ENCODE measurements at places on chromosomes 3 and 15.

GRCh38 chr3:50563867-50564266, 3.7 kb downstream of the C3orf18 start:
- no peaks in the 10 kb centered on the region for H3K27me3 ChIP-seq
- H3K4me3 ChIP-seq: no peak overlapping the region
- H3K4me1 ChIP-seq: peaks cover 22% of the 10 kb centered on the region
- DNase-seq: no peak

- H3K36me3 ChIP-seq: no peaks in the 10 kb centered on the region
- no peak overlapping the region for H3K27ac ChIP-seq
- no peaks in the 10 kb centered on the region for H3K4me1 ChIP-seq
- no peak overlapping the region for H3K4me3 ChIP-seq
- H3K27me3 ChIP-seq: no peaks in the 10 kb centered on the region
Observed at GRCh38 chr3:197234947-197235914, 63.2 kb downstream of the DLG1 start.

- H3K36me3 ChIP-seq: no peaks in the 10 kb centered on the region
- no peaks in the 10 kb centered on the region for H3K4me1 ChIP-seq
- no peaks in the 10 kb centered on the region for H3K27me3 ChIP-seq
- no peak overlapping the region for H3K27ac ChIP-seq
Observed at GRCh38 chr3:159158213-159158612, 356.4 kb downstream of the MFSD1 start.

DNA sequence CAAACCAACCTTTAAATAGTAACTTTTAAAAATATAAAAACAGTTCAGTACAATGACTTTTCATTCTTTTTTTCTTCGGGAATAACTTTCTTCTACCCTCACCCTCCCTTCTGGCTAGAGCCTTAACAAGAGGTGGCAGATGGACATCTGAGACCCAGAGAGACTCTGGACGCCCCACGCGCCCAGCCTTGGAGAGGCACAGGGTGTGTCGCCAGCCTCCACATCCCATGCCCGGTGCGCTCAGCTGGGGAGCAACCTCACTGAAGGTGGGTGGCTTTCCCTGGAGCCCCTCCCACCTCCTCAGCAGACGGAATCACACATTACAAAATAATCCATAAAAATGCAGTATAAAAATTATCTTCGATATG, 49.5 kb downstream of the TLE3 start:
- no peak for DNase-seq
- H3K4me1 ChIP-seq: peaks cover 3% of the 10 kb centered on the region
- H3K36me3 ChIP-seq: peaks cover 37% of the 10 kb centered on the region
- H3K27ac ChIP-seq: no peak overlapping the region

DNA sequence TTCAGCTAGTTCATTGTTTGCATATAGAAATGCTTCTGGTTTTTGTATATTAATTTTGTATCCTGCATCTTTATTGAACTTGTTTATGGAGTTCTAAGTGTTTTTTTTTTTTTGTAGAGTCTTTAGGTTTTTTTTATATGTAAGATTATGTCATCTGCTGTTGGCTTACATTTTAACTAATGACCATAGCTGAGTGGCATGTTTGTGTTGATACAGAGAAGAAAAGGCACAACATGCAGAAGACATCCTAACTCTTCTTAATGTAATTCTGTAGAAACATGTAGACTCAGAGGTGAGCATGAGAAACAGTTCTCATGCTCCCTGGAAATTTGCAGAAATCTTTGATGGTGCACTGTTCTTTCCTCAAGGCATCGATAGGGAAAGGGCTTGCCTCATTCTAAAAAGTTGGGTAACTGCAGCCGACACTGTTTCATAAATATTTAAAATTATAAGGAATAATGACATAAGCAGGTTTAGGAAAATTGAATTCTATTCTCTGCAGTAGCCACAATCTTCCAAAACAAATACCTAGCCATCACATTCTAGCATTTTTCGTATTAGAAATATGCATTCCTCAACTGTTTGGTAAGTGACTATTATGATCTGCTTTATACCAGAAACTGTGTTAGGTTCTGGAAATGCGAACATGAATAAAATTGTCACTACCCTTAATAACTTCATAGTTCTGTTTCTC, 499.6 kb upstream of the KCNMB2 start:
- H3K27ac ChIP-seq: no peak overlapping the region
- no peaks in the 10 kb centered on the region for H3K4me1 ChIP-seq
- no peaks in the 10 kb centered on the region for H3K27me3 ChIP-seq
- no peaks in the 10 kb centered on the region for H3K36me3 ChIP-seq

DNA sequence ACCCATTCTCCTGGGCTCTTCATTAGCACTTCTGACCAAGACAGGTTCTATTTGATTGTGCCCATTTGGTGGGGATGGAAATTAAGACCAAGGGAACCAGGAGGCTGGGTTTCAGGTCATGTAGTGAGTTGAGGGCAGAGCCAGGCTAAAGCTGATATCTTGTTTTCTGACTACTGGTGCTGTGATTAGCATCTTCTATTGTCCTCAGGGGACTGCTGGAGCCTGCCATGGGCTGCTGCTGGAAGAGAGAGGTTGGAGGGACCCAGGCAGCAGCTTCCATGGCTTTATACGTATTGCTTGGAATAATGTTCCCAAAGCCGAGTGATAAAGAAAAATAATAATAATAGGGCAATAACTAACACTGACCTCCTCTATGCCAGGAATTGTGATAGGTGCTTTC, 211.4 kb upstream of the ROPN1 start:
- H3K4me1 ChIP-seq: peaks cover 21% of the 10 kb centered on the region
- H3K36me3 ChIP-seq: no peaks in the 10 kb centered on the region
- no peak overlapping the region for H3K4me3 ChIP-seq
- no peak for DNase-seq

- no peaks in the 10 kb centered on the region for H3K27me3 ChIP-seq
- peak; percentile 48 for DNase-seq
- peaks cover 8% of the 10 kb centered on the region for H3K4me1 ChIP-seq
- H3K27ac ChIP-seq: peak overlapping the region; percentile 83
- H3K4me3 ChIP-seq: peak overlapping the region; percentile 91
Observed at GRCh38 chr15:84600331-84600686, 500 bp upstream of the ZSCAN2 start.

GRCh38 chr15:69842851-69843250, 254.9 kb downstream of the TLE3 start:
- no peaks in the 10 kb centered on the region for H3K27me3 ChIP-seq
- no peak overlapping the region for H3K4me3 ChIP-seq
- H3K4me1 ChIP-seq: no peaks in the 10 kb centered on the region
- DNase-seq: no peak
- no peak overlapping the region for H3K27ac ChIP-seq

- no peak overlapping the region for H3K27ac ChIP-seq
- H3K27me3 ChIP-seq: peaks cover 3% of the 10 kb centered on the region
- DNase-seq: no peak
- no peaks in the 10 kb centered on the region for H3K36me3 ChIP-seq
- peaks cover 19% of the 10 kb centered on the region for H3K4me1 ChIP-seq
Observed at GRCh38 chr3:127459891-127460290, 130.6 kb downstream of the TPRA1 start.

GRCh38 chr3:8647137-8647985, 2.8 kb upstream of the SSUH2 start:
- H3K4me3 ChIP-seq: no peak overlapping the region
- H3K36me3 ChIP-seq: no peaks in the 10 kb centered on the region
- H3K27me3 ChIP-seq: no peaks in the 10 kb centered on the region
- H3K27ac ChIP-seq: no peak overlapping the region
- DNase-seq: no peak

DNA sequence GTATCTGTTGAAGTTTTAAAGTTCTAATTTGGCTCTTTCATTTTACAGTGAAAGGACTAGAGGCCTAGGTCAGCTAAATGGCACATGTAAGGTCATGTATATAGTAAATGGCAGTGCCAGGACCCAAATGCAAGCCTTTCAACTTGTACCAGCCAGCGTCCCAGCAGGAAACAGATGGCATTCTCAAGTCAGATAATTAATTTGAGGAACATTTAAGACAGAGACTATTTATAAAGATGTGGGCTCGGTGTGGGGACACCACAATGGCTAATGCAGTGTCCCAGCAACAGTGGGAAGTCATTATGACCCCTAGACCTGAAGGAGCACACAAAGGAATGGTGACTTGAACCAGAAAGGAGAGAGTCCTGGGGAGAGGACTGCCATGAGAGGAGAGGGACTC, 6.1 kb downstream of the MINDY4B start:
- H3K4me1 ChIP-seq: no peaks in the 10 kb centered on the region
- no peaks in the 10 kb centered on the region for H3K27me3 ChIP-seq
- no peaks in the 10 kb centered on the region for H3K36me3 ChIP-seq

- H3K36me3 ChIP-seq: no peaks in the 10 kb centered on the region
- peak overlapping the region; percentile 58 for H3K27ac ChIP-seq
- DNase-seq: no peak
- H3K4me1 ChIP-seq: peaks cover 7% of the 10 kb centered on the region
- H3K4me3 ChIP-seq: no peak overlapping the region
Observed at GRCh38 chr3:153756816-153757215, 364.4 kb upstream of the ARHGEF26 start.

DNA sequence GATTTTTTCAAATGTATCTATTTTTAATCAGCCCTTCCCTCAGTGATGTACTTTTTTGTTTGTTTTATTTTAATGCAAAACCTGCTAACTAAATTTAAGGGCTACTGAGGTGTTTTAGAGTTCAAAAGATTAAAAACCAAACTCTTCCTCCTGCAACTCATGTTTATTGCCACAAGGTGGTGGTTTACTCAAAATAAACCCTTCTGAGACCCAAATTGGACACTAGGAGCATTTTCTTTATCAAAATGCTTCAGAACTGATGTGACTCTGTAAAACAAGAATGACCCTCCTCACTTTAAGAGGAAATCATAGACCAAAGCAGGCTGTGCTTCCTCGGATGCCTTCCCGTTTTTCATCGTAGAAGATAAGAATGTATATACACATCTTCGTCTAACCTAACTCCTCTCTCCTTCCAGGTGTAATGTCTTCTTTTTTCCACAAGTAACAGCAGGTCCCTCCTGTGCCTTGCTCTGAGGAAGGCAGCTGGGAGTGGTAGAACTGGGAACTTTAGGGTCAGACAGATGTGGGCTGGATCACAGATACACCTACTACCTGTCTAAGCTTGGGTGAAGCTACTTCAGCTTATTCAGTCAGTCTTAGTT, 2.9 kb upstream of the NME9 start:
- no peak for DNase-seq
- no peaks in the 10 kb centered on the region for H3K27me3 ChIP-seq
- no peaks in the 10 kb centered on the region for H3K36me3 ChIP-seq
- no peak overlapping the region for H3K27ac ChIP-seq
- no peak overlapping the region for H3K4me3 ChIP-seq

DNA sequence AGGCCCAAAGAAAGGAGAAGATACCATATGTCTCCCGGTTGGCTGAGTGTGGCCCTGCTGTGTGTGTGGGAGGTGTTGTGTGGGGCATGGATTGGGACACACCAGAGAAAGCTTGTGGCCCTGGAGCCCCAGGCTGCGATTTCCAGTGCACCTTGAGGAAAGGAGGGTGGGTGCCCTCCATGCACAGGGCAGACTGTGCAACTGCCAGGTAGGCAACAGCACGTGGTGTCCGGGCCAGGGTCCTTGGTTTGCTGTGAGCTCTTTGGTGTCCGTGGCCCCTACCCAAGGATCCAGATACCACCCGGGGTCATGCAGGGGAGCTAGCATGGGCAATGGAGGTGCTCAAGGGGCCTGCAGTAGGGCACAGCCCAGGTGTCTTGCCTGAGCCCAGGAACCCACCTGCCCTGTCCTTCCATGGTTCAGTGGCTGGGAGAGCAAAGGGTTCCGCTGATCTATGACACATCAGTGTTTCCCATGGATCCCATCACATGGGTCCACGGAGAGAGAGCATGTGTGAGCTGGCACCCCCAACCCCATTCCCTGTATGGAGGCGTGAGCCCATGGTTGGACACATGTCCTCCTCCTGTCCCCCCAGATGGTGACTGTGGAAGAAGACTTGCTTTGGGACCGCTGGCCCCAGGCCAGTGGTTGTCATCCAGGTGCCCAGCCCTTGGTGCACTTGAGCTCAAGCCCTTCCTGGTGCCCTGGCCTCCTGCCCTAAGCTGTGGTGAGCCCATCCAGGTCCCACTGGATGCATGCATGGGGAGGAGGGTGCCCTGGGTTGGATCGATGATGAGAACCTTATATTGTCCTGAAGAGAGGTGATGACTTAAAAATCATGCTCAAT, 223.4 kb downstream of the SNRPN start:
- no peaks in the 10 kb centered on the region for H3K36me3 ChIP-seq
- H3K4me1 ChIP-seq: no peaks in the 10 kb centered on the region
- no peak for DNase-seq
- H3K27me3 ChIP-seq: no peaks in the 10 kb centered on the region
- H3K4me3 ChIP-seq: no peak overlapping the region
- no peak overlapping the region for H3K27ac ChIP-seq

DNA sequence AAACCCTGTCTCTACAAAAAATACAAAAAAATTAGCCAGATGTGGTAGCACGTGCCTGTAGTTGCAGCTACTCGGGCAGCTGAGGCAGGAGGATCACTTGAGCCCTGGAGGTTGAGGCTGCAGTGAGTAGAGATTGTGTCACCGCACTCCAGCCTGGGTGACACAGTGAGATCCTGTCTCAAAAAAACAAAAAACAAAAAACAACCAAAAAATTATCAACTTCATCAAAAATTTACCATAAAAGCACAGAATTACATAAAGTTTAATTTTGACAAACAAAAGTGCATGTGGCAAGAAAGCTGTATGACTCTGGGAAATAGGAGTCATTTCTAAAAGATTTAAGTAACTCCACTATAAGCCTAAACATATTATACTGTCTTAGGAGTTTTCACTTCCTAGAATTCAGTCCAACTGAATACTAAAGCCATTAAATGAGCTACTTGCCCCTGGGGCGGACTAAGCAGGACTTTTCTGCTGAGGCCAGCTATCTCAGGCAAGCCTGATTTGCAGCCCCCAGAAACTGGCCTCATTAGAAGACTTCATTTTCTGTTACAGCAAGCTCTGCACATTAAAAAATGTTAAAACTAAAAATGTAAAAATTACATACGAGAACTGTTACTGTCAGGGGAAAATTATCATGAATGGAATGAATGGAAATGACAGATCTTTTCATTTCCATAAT, 23.0 kb downstream of the HSPBAP1 start:
- no peak overlapping the region for H3K27ac ChIP-seq
- no peaks in the 10 kb centered on the region for H3K36me3 ChIP-seq
- no peaks in the 10 kb centered on the region for H3K27me3 ChIP-seq
- no peak overlapping the region for H3K4me3 ChIP-seq
- no peak for DNase-seq
- no peaks in the 10 kb centered on the region for H3K4me1 ChIP-seq

GRCh38 chr15:59029554-59029953, 42.1 kb downstream of the RNF111 start:
- no peaks in the 10 kb centered on the region for H3K27me3 ChIP-seq
- no peak overlapping the region for H3K27ac ChIP-seq

DNA sequence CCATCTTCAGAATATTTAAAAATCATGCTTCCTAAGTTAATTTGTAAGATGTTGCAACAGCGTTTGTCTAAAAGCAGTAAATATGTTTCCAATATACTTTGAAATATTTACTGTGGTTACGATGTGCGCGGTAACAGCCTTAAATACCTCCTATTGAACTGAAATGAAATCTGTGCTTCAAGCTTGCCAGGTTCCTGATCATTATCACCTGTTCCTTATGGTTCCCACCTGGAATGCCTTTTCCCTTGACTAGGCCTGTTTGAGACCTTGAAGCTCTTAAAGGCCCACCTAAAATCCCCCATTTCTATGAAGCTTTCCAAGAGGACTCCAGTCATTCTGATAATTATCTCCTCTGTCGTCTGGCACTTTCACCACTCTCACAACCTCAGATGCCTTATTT, 146.7 kb downstream of the NAALADL2 start:
- no peaks in the 10 kb centered on the region for H3K36me3 ChIP-seq
- H3K27me3 ChIP-seq: no peaks in the 10 kb centered on the region
- no peaks in the 10 kb centered on the region for H3K4me1 ChIP-seq
- H3K4me3 ChIP-seq: no peak overlapping the region
- DNase-seq: no peak
- H3K27ac ChIP-seq: no peak overlapping the region
